ENCODE measurements at places on chromosomes 16 and 17. TPM values are rescaled to one million over a fixed set of nuclear protein-coding genes. Genes with fewer than 3 reads are reported as not detected.

Gene PRR35
- total RNA-seq, result not detected

Gene SREBF1
- total RNA-seq, result 24.6 TPM

Gene UBTF
- 44.1 TPM for total RNA-seq

Gene TMC5
- not detected for total RNA-seq

Gene ITGB3
- 5.6 TPM for total RNA-seq

Gene TPSAB1
- total RNA-seq, result 7.8 TPM

Gene MYLK3
- total RNA-seq, result 169 TPM

Gene CSH1
- total RNA-seq, result not detected

Gene CCT6B
- total RNA-seq, result 0.75 TPM

Gene TEKT5
- total RNA-seq, result not detected

Gene CHST5
- not detected for total RNA-seq

Gene KRTAP2-3
- total RNA-seq, result not detected

Gene WNK4
- total RNA-seq, result 1.2 TPM

Gene DHRS7C
- 13.6 TPM for total RNA-seq

Gene RNF227
- total RNA-seq, result 1.1 TPM

Gene CES5A
- total RNA-seq, result not detected

Gene BIRC5
- total RNA-seq, result 0.50 TPM

Gene OTOA
- 0.41 TPM for total RNA-seq

Gene ST6GALNAC1
- total RNA-seq, result 1.7 TPM

Gene ERI2
- 12.9 TPM for total RNA-seq

Gene TEX19
- total RNA-seq, result not detected

Gene CCL18
- 0.40 TPM for total RNA-seq

Gene AGRP
- total RNA-seq, result not detected

Gene SPNS3
- total RNA-seq, result 0.23 TPM

Gene RMI2
- total RNA-seq, result 0.70 TPM

Gene SMIM5
- total RNA-seq, result 1.8 TPM

Gene DLG4
- total RNA-seq, result 21.8 TPM

Gene TEKT3
- total RNA-seq, result not detected

Gene RHBDF1
- 22.7 TPM for total RNA-seq

Gene PTGES3L
- total RNA-seq, result 48.4 TPM

Gene KRTAP2-2
- total RNA-seq, result not detected

Gene CHMP1A
- total RNA-seq, result 49.8 TPM

Gene KRT9
- not detected for total RNA-seq

Gene CCL14
- 19.1 TPM for total RNA-seq

Gene UMOD
- not detected for total RNA-seq

Gene BICDL2
- total RNA-seq, result not detected

Gene OVCA2
- 20.0 TPM for total RNA-seq

Gene SOCS7
- 19.2 TPM for total RNA-seq

Gene GAS2L2
- total RNA-seq, result not detected

Gene SLC12A3
- not detected for total RNA-seq

Gene CCL4
- total RNA-seq, result not detected

Measured in heart left ventricle (tissue), 16 donors.